Kidney capillary endothelial cell (primary cell): ENCODE measurements at places on chromosomes 16 and 17.

- DNase-seq = peak; percentile 73
Observed at GRCh38 chr16:30984669-30985400, at the start of gene HSD3B7. TSS of gene HSD3B7 (plus strand) at chr16:30985207. CDS start at chr16:30985659, 452 bp downstream.

DNA sequence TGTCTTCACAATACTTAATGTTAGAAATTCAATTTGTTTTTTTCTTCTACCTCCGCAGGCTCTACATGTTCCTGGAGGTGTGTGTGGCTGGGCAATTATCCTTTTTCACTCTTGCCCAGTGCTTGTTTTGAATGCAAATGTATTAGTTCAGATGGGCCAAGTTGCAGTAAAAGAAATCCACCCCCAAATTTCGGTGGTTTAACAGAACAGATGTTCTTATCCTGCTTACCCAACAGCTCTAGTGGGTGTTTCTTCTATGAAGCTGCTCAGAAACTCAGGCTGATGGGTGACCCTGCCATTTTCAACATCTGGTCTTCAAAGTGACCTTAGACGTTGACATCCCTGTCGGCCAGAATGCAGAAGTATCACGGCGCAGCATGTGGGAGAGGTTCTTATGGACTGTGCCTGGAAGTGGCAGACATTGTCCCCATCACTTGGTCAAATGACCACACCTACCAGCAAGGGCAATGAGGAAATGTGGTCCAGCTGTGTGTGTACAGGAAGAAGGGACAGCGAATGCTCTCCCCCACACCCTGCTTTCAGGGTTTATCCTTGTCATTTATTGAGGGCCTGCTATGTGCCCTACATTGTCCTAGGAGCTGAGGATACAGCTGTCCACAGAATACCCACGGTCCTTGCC lies 157.3 kb downstream of the CDH13 start:
- DNase-seq = no peak

DNA sequence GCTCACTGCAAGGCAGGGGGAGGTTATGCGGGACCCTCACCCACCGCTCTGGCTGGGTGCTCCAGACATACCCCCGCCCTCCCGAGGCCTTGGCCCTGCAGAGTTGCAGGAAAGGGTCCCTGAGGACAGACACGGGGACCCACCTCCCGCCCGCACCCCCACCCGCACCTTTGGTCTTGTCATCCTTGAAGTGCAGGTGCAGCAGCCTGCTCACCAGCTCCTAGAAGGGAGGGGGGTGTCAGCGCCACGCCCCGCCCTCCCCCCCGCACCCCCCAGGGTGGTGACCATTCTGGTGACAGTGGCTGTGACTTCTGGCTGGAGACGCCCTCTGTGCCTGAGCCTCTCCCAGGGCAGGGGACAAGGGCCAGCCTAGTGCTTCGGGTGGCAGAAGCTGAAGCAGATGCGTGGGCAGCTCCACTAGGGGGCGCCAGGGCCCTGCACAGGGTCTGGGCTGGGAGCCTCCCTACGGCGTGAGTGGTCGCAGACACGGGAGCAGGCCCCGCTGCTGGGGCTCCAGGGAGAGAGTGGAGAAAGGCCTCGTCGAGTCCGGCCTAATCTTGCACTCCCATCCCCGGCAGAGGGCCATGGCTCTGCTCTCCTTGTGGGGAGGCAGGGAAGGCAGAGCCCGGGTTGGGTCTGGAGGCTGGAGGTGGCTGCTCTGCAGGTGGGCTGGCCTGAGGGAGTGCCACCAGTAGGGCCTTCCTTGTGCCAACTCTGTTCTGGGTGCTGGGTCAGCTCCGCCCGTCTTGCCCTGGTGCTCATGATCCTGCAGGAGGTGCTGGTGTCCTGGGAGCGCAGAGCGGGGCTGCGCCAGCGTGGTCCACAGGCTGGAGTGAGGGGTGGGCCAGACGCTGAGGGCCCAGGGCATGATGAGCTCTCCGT lies 2.7 kb downstream of the CENPX start:
- no peak for DNase-seq

DNA sequence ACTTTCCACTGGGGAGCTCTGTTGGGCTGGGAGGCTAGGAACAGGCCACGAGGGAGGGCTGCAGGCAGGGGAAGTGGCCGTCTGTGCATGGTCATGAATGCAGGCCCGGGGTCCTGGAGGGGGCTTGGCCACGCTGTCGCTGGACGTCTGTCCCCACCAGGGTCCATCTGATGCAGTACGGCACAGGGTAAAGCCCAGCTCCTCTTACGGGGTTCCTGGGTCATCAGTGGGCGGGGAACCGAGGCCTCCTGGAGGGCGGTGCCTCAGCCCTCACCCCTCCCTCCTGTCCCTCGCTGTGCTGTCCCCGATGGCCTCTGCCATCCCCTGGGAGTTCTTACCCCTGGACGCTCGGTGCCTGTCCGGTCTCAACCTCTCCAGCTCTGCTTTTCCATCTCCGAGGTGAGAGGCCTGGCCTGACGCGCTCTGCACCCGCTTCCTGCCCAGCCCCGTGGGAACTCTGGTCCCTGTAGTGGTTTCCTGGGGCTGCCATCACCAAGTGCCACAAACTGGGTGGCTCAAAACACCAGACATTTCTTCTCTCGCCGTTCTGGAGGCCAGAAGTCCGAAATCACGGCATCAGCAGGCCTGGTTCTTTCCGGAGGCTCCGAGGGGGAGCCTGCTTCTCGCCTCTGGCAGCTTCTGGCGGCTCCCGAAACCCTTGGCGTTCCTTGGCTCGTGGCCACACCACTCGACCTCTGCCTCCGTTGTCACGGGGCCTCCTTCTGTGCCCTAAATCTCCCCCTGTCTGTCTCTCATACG lies 182.8 kb downstream of the SEC14L1 start:
- no peak for DNase-seq

DNA sequence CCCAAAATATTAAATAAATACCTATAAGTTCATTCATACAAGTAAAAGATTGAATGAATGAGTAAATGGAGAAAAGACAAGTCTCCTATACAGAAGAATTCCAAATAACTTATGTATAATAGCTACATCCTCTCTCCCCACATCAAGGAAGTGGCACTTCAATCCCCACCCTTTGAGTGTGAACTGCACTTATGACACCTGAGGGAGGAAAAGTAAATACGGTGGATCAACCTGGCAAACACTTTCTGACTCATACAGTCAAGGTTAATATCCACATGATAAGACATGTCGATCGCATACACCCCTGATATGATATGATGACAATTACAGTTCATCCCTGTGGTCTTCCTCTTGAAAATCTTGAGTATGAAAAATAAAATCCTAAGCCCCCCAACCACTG lies 18.0 kb downstream of the SLFN12L start:
- no peak for DNase-seq

GRCh38 chr17:36123431-36123830 lies 19.8 kb downstream of the CCL4 start:
- DNase-seq = no peak

DNA sequence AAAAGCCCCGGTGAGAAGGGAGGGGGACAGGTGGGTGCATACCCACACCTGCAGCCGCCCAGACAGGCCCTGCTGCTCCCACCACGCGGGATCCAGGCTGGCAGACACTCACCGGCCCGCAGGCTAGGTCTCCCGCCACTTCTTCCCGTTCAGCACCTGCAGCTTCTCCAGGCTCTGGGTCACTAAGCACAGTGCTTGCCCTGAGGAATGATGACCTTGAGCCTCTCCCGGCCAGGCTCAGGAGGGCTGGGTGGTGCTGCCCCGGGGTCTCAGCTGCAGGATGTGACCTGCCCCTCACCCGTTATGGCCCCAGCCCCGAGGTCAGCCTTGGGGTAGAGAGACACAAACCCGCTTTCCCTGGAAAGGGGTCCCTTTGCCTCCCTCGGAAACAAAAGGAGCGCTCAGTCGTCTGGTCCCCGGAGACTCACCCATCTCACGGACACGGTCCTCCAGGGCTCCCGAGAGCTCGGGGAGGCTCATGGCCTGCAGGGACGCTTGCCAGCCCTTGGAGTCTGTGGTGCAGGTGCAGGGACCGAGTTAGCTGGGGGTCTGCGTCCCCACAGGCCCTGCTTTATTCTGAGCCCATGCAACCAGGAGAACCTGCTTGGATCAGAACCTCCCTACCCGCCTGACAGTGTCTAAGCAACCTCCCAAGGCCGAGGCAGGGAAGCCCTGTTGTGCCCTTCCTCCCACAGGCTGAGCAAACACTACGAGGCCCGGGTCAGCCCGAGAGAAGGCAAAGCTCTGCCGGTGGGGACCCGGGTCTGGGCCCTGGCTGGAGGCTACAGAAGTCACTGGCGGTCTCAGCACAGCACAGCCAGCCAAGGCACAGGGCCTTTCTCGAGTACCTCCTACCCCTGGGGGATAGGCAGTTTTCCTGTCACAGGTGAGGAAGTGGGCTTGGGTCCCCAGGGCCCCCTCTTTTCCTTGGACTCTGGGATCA lies 3.8 kb downstream of the NUDT16L1 start:
- no peak for DNase-seq

- no peak for DNase-seq
Observed at GRCh38 chr16:822174-822908, 21.8 kb upstream of the GNG13 start.

- DNase-seq = no peak
Observed at GRCh38 chr17:1461198-1461944, 5.3 kb upstream of the CRK start.

DNA sequence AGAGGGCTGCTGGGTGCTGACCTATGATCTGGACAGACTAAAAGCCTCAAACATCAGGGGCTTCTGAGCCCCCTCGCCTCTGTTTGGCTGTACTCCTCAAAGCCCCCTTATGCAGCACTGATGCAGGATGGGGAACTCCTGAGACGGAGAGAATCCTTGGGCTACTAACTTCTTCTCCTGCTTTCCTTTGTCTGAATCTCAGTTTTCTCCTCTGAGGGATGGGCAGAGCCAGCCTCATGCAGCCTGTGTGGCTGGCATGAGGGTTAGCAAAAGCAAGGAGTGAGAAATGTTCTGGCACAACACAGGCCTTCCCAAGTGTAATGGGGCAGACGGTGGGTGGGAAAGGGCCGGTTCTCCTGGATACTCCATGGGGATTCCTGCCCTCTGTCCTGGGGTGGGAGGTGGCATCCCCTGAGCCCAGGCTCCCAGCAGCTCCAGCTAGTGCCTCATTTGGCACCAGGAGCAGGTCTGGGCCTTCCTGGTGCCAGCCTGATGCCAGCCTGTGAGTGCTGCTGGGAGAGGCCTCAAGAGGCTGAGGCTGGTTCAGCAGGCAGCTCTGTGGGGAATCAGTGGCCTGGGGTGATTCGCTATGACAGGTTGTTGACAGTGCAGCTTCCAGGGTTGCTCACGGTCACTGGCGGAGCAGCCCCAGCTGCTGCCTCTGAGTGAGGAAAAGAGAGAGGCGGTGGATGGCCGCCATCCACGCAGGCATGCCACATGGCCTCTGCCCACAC lies 4.0 kb upstream of the BRD7 start:
- DNase-seq = no peak

- no peak for DNase-seq
Observed at GRCh38 chr17:71200597-71200996, 920.2 kb upstream of the SOX9 start.

DNA sequence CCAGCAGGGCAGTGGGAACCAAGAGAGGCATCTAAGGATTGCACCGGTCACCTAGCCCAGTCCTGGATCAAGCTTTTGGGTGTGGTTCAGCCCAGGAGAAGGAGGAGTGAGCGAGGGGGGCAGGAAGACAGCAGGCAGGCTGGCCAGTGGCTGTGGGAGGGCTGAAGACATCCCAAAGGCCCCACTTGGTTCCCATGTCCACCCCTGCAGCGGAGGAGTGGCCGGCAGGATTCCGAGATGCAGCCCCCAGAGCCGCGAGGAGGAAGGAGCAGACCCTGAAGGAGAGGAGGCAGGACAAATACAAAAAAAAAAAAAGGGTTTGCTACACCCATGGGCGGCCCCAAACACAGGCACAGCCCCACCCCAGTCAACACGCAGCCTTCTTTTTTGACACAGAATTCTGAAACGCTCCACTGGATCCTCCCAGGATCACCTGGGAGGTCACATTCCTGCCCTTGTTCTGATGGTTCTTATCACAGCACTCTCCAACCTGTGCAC lies 1.1 kb upstream of the SLC47A2 start:
- no peak for DNase-seq

- peak; percentile 26 for DNase-seq
Observed at GRCh38 chr17:80724775-80725266, 180.2 kb downstream of the RPTOR start.

GRCh38 chr17:4947010-4947410 lies 1.3 kb downstream of the PFN1 start:
- no peak for DNase-seq

DNA sequence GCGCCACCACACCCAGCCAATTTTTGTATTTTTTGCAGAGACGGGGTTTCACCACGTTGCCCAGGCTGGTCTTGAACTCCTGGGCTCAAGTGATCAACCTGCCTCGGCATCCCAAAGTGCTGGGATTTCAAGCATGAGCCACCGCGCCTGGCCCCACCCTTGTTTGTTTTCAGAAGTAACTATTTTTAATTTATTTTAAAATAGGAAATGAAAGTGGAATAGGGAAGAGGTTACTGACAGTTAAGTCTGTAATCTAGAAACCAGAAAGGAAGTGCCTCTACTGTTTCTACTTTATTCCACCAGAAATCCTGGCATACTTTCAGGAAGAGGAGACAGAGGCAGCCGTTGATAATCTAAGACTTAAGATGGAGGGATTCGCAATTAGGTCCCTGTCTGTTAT lies 225.6 kb downstream of the TANC2 start:
- DNase-seq = no peak

DNA sequence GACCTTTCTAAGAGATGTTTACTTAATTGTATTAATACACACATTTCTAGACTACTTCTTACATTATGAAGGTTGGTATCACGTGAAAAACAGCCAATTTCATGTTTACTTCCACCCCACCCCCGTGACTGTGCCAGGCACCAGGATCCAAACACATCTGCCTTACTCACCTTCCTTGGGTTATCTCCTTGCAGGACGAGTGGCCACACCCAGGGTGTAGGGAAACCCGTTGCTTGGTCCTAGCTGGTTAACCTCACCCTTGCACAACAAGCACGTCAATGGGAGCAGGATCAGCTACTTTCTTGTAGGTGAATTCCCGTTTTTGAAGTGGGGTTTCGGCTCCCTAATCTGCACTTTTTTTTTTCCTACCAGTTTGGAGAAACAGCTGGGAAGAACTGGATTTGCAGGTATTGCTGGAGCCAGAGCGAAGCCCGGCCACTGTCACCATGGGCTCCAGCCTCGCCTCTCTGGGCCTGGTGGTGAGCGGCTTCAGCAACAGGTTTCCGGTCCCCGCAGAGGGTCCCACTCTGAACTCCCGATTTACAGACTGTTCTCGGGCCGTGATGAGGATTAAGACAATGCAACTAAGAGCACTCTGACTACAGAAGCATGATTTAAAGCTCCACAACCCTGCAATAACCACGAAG lies 2.1 kb upstream of the UBB start:
- DNase-seq = no peak

- no peak for DNase-seq
Observed at GRCh38 chr17:41223821-41224220, 2.6 kb upstream of the KRTAP9-2 start.
